Right lung (tissue), 10 donors: ENCODE measurements at places on chromosomes 6 and 20. TPM values are rescaled to one million over a fixed set of nuclear protein-coding genes. Genes with fewer than 3 reads are reported as not detected.

DNA sequence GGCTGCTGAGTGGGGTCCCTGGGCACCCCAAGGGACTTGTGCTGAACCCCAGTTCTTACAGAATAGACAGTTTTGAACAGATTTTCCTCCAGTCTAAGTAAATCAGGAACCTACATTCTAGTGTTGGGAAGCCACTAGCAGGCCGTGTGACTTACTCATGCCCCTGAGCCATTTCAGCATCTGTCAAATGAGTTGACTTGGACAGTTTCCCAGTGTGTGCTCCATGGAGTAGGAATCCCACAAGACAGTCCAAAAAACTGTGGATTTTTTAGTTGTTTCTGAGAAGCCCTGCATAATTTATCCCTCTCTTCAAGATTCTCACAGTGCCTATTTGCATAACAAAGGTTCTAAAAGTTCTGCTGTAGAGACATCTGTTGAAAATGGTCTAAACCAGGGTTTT, 2.1 kb downstream of the GABRR2 start:
- DNase-seq = peak; percentile 30

DNA sequence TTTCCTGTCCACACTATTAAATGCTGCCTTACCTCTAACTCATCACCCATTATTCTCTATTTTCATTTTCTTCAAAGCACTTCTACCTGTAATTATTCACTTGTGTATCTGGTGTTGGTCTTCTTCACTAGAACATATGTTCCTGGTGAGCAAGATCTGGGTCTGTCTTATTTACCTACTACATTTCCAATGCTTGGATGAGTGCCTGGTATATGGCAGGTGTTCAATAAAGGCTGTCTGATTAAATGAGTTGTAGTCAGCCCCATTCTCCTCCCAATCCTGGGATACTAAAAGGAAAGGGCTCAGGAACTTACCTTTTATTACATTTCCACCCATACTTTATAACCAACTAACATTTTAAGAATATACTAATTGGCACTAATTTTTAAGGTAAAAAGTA, 61.0 kb downstream of the CEP162 start:
- DNase-seq = no peak

GRCh38 chr6:8157839-8158238, 55.5 kb upstream of the EEF1E1 start:
- no peak for DNase-seq

DNA sequence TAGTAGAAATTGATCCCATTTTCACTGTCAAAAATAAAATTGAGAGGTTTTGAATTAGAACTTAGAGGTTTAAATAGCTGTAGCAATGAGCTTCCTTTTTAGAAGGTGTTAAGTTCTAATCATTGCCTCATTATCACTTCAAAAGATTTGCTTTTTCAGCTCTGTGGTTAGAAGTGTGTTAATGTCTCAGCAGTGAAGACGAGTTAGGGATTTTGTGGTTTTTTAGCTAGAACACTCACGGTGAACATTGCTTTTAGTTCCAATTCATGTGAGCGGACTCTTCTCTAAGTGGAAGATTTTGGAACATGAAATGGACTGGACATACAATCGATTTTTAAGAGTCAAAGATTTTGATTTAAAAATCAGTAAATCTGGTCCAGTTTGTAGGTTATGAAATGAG, 12.7 kb upstream of the IFNGR1 start:
- no peak for DNase-seq

DNA sequence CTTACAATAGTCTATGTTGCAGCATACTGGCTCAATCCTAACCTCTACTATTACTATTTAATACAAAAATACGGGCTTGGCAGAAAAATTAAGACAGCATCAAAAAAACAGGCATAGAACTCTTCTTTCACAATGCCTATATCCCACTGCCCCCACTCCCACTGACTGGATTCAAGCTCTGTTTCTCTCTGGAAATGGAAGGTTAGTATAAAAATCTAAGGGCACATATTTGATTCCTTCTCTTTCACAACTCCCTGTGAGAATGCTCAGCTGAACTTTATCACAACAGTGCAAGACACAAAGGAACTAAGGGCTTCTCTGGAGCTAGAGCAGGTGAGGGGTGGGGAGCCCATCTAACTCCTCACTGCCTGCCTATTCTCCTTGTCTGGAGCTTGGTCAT, 258.4 kb upstream of the FAM83B start:
- no peak for DNase-seq

- peak; percentile 85 for DNase-seq
Observed at GRCh38 chr6:16901782-16902181, 140.5 kb upstream of the ATXN1 start.

GRCh38 chr6:161242779-161243693, 30.8 kb downstream of the AGPAT4 start:
- peak; percentile 65 for DNase-seq

- DNase-seq = no peak
Observed at GRCh38 chr6:84522135-84522549, 242.3 kb downstream of the TBX18 start.

- no peak for DNase-seq
Observed at GRCh38 chr6:119985952-119986736, 636.6 kb upstream of the MAN1A1 start.

GRCh38 chr20:22080985-22081384, 375.5 kb downstream of the PAX1 start:
- no peak for DNase-seq

- no peak for DNase-seq
Observed at GRCh38 chr20:308427-309038, 11.2 kb downstream of the ZCCHC3 start.

- DNase-seq = no peak
Observed at GRCh38 chr6:136964398-136964797, 42.3 kb downstream of the SLC35D3 start.

GRCh38 chr20:44217342-44218092, 6.9 kb upstream of the OSER1 start:
- no peak for DNase-seq

DNA sequence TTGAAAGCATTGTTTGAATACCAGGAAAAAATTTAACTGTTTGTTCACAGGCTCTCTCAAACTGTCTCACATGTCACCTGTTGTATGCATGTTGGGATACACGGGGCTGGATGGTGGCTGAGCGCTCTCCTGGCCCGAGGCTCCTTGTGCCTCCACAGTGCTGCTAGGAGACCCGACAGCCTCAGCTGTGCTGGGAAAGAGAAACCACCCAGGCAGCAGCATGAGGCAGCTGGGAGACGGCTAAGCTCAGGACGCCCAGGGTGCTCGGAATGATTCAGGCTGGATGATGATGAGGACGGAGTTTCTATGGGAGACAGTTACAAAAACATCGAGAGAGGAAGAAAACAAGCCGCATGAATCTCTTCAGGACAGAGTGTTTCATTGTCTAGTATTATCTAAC, 278.0 kb upstream of the CDH4 start:
- no peak for DNase-seq

DNA sequence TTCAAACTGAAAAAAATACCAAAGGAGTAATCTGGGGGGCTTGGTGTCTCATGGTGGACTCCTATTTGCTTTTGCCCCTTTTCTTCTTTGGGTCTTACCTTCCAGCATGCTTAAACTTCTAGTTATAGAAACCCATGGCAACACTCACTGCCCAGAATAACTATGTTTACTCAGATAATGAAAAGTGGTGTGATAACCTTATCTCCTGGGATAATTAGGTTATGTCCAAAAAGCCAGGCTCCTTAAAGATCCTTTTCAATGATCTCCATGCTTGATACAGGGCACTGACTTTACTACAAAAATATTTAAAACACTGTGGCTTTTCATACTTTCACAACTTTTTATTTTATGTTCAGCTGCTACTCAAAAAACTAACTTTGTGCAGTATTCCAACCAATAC, 245.6 kb downstream of the PRKN start:
- DNase-seq = no peak

- DNase-seq = no peak
Observed at GRCh38 chr6:120348926-120349325, 985.4 kb downstream of the TBC1D32 start.

GRCh38 chr6:75952128-75952527, 120.3 kb downstream of the IMPG1 start:
- DNase-seq = no peak

DNA sequence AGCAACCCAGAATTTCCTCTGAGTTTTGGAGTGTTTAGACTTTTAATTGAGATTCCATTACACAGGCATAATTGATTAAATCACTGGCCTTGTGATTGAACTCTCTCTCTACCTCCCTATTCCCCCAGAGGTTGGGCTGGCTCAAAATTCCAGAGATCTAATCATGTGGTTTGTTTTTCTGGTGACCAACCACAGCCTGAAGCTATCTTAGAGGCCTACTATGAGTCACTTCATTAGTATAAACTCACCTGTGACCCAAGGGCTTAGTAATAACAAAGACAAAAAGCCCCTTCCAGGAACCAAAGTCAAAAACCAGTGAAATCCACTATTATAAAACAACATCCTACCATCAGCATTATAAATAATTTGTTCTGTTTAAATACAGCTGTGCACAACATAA, 992.5 kb upstream of the CITED2 start:
- DNase-seq = no peak

GRCh38 chr6:2021713-2022125, 223.7 kb downstream of the GMDS start:
- peak; percentile 89 for DNase-seq

DNA sequence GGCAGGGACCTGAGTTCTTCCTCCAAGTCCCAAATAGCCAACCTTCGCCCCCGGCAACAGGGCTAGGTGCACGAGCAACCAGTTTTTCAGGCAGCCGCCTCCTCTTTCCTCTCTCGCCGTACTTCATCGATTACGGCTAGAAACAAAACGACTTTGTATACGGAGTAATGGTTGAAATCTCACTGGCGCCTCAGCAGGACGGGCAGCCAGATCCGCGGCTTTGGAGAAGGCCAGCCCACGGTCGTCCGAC, 333 bp upstream of the SMIM13 start:
- DNase-seq = no peak

- DNase-seq = peak; percentile 8
Observed at GRCh38 chr20:45545754-45546453, 1.3 kb downstream of the EPPIN start.

- peak; percentile 94 for DNase-seq
Observed at GRCh38 chr6:39496915-39497314, 174.4 kb upstream of the KCNK16 start.

- DNase-seq = no peak
Observed at GRCh38 chr6:92427453-92427852, 991.9 kb downstream of the EPHA7 start.

GRCh38 chr6:129183681-129184301, 300.9 kb downstream of the LAMA2 start:
- no peak for DNase-seq

GRCh38 chr6:85419046-85419759, 30.7 kb upstream of the NT5E start:
- DNase-seq = no peak

DNA sequence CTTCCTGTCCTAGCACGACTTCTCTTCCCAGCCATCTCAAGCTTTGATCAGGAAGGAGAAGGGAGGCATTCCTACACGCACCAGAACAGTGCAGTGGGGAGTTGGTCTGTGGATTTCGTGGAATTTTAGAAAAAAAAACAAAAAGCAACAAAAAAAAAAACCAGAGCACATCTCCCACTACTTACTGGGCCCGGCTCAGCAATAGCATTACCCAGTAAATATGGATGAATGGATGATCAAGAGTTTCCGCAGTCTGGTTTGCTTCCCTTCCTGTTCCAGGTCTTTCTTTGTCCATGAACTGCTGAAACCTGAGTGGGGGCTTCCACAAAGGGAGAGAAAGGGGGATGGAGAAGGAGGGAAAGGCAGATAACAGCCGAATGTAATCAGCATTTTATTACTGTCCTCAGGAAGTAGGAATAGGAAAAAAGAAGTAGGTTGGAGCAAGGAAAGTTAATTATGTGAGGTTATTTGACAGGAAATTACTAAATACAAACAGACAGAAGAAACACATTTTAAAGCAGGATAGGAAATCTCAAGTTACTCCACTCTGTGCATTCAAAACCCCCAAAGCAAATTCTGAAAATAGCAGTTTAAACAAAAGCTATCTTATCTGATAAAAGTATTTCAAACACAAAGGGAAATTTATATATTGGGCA, 349.0 kb downstream of the PRL start:
- DNase-seq = no peak

DNA sequence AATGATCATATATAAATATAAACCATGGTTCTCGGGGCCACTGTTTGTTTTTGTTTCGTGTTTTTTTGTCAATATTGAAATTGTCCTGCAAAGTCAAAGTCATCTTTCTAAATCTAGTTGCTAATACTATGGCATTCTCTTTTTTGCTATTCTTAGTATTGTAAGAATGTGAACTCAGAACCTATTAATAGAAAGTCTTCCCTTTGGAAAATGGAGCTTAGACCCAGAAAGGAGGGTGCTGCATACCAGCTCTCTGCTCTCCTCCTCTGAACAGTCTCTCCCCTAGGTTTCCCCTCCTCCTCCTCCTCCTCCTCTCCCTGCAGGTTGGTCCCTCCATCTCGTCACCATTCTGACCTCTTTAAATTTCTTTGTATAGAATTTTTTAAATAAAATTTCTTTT, 150.4 kb upstream of the CCN2 start:
- DNase-seq = no peak

GRCh38 chr6:150189122-150189521, 46.3 kb downstream of the PPP1R14C start:
- no peak for DNase-seq

DNA sequence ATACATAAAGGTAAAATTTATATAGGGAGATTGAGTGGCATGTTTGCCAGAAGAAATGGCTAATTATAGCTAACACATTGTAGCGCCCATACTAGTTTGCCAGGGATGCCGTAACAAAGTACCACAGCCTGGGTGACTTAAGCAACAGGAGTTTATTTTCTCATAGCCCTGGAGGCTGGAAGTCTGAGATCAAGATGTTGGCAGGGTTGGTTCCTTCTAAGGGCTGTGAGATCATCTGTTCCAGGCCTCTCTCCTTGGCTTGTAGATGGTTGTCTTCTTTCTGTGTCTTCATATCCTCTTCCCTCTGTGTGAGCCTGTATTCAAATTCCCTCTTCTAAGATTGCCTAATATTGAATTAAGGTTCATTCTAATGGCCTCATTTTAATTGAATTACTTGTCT, 417.5 kb upstream of the OPRM1 start:
- DNase-seq = no peak

Gene CLVS2
- 0.34 TPM for polyA plus RNA-seq

Gene ANKEF1
- polyA plus RNA-seq = 6.3 TPM

Gene MDFI
- 122 TPM for polyA plus RNA-seq

Gene SYTL3
- 8.4 TPM for polyA plus RNA-seq

Gene WASF1
- polyA plus RNA-seq = 22.8 TPM

Gene BCLAF1
- polyA plus RNA-seq = 235 TPM

Gene GPX5
- 0.36 TPM for polyA plus RNA-seq

Gene TAGAP
- 1.9 TPM for polyA plus RNA-seq

Gene DLL1
- 13.3 TPM for polyA plus RNA-seq

Gene BTN2A1
- 45.7 TPM for polyA plus RNA-seq

Gene LAMA4
- 233 TPM for polyA plus RNA-seq

Gene PARD6B
- polyA plus RNA-seq = 5.9 TPM

Gene DEFB129
- not detected for polyA plus RNA-seq
